ENCODE measurements at places on chromosomes 2 and 18.

GRCh38 chr2:8680822-8681760, 765 bp upstream of the ID2 start:
- DNase-seq: peak; percentile 94
- H3K4me3 ChIP-seq: peak overlapping the region; percentile 86
- H3K4me1 ChIP-seq: peaks cover 35% of the 10 kb centered on the region

DNA sequence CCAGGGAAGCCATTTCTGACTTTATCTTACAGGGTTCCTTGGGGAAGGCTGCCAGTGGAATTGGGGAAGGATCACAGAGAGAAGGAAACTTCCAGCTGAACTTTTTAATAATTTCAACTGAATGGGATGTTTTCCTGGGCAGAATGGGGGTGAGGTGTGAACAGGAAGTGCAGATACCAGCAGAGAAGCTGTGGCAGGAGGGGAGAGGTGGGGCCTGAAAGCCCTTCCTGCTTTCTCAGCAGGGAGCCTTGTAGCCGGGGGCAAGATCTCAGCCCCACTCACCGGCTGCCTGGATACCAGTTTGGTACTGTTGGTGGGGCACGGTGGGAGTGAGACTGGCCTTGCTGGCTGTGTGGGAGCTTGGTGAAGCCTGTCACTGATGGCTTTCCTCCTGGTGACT, 170.5 kb downstream of the ZBTB7C start:
- no peak overlapping the region for H3K4me3 ChIP-seq
- H3K27me3 ChIP-seq: peaks cover 28% of the 10 kb centered on the region
- no peak overlapping the region for H3K27ac ChIP-seq
- no peaks in the 10 kb centered on the region for H3K4me1 ChIP-seq

DNA sequence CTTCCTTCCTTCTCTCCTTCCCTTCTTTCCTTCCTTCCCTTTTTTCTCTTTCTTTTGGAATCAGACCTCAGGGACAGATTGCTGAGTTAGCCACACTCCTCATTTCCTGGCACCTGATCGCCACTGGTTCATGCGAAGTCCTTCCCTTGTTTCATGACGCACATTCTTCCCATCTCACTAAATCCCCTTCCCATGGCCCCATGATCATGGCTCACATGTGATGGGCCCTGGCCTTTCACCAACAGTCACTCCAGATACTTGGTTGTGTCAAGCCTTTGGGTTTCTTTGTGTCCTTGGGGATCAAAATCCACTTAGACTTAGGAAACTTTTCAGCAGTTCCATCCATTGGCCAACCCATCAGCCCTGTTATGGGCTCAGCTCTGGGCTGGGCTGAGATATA, 23.8 kb upstream of the ASPRV1 start:
- no peak overlapping the region for H3K4me3 ChIP-seq
- no peaks in the 10 kb centered on the region for H3K27me3 ChIP-seq
- H3K4me1 ChIP-seq: peaks cover 3% of the 10 kb centered on the region
- no peaks in the 10 kb centered on the region for H3K36me3 ChIP-seq
- no peak for DNase-seq

GRCh38 chr2:202933139-202933510, 21.1 kb downstream of the CARF start:
- no peaks in the 10 kb centered on the region for H3K27me3 ChIP-seq
- no peaks in the 10 kb centered on the region for H3K4me1 ChIP-seq
- no peak overlapping the region for H3K4me3 ChIP-seq
- peaks cover 11% of the 10 kb centered on the region for H3K36me3 ChIP-seq

DNA sequence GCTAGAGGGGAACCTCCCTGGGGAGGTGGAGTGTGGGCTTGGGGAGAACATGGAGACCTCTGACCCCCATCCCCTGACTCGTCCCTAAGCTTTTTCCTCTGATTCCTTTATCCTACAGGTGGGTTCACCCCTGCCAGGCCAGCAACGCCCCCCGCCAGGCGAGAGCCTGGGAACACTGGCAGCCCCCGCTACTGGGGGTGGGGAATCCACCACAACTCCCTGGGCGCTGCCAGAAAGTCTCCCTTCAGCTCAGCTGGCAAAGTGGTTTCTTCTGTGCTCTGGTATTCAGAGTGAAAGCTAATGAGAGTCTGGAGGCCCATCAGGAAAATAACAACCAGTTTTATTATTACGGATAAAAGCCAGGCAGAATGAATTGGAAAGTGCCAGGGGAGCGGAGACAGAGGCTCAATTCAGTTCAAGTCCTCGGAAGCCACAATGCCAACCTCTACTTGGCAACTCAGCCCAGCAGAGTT, 2.8 kb downstream of the DIPK1C start:
- no peak for DNase-seq
- H3K27me3 ChIP-seq: peaks cover 27% of the 10 kb centered on the region
- H3K4me3 ChIP-seq: no peak overlapping the region
- no peak overlapping the region for H3K27ac ChIP-seq
- H3K36me3 ChIP-seq: no peaks in the 10 kb centered on the region

DNA sequence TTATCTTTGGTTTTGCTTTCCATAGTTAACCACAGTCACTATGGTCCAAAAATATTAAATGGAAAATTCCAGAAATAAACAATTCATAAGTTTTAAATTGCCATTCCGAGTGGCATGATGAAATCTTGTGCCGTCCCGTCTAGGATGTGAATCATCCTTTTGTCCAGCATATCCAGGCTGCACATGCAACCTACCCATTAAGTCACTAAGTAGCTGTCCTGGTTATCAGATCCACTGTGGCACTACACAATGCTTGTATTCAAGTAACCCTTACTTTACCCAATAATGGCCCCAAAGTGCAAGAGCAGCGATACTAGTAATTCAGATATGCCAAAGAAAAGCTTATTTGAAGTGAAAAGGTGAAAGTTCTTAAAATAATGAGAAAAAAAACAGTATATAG, 10.7 kb downstream of the USP34 start:
- peaks cover 5% of the 10 kb centered on the region for H3K36me3 ChIP-seq
- no peaks in the 10 kb centered on the region for H3K27me3 ChIP-seq
- H3K27ac ChIP-seq: no peak overlapping the region

Data from activated CD4-positive, alpha-beta memory T cell treated with anti-CD3 and anti-CD28 coated beads for 36 hours (primary cell).